ENCODE measurements at places on chromosomes 5 and 9.

GRCh38 chr9:36222449-36222848, 31.7 kb downstream of the CLTA start:
- DNase-seq, result no peak

DNA sequence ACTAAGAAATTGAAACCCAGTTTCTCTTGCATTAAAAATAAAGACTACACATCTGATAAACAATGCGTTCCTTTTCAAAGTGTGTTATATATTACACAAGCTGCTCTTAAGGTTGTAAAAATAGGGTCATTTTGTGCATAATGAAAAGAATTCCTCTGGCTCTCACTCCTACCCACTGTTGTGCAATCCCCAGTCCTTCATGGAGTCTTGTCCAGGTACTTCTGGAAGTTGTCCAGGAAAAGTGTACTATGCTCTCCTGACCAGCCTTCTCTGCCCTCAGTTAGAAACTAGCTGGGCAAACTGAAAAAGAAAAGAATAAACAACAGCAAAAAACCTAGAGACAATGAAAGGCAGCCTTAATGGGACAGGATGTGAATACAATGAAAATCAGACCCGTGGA, 345.5 kb upstream of the PAPPA start:
- DNase-seq, result no peak

DNA sequence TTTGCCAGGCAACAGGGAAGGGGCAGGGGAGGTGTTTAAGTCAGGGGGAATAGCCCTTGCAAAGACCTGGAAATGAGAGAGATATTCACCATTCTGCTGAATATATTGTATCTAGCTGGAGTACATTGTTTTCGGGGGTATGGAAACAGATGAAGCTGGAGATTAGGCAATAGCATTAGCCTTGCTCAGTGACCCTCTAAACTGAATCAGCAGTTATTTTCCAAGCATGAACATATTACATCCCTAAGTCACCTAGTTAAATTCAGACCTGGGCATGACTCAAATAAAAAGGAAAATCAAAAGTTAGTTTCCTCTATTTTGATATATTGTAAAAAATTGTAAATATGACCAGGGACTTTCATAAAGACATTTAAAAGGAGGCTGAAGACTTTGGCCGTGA, 544.6 kb upstream of the TRPC7 start:
- no peak for DNase-seq

GRCh38 chr5:172274951-172275753, 8.4 kb downstream of the UBTD2 start:
- no peak for DNase-seq

DNA sequence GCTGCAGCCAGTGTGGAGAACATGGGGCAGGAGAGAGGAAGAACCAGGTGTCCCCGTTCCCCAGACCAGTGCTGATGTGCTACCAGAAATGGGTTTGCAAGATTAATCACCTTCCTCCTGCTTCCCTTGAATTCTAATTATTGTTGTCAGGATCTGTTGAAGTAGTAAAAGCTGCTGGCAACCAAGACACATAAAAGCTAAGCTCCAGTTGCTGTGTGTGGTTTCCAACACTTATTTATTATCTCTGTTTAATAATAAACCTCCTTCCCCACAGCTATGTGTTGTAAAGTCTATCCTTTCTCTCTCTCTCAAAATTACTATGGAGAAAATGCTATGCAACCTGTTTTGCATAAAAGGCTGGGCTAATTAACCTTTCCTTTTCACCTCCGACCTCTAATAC, 2.3 kb upstream of the RETREG1 start:
- DNase-seq, result no peak

GRCh38 chr5:179610903-179611265, 12.6 kb downstream of the HNRNPH1 start:
- no peak for DNase-seq

DNA sequence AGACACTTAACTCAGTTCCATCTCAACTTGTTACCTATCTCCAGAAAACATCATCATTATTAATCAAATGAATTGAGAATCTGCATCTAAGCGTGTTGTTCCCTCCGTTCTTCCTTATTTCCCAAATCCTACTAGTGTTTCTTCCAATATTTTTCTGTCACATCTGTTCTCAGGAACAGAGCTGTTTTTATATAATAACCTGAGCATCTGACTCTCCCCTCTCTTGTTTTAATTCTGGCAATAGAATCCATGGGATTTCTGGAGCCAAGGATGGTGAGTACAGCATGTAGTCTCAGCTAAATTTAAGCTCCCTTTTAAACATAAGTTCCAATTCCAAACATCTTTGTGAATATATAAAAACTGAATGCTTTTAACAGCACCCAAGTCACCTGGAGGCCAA, 558.3 kb downstream of the DTWD2 start:
- no peak for DNase-seq

- no peak for DNase-seq
Observed at GRCh38 chr9:38018241-38018957, 50.6 kb downstream of the SHB start.

- DNase-seq, result no peak
Observed at GRCh38 chr9:37976714-37977477, 73.0 kb upstream of the SLC25A51 start.

DNA sequence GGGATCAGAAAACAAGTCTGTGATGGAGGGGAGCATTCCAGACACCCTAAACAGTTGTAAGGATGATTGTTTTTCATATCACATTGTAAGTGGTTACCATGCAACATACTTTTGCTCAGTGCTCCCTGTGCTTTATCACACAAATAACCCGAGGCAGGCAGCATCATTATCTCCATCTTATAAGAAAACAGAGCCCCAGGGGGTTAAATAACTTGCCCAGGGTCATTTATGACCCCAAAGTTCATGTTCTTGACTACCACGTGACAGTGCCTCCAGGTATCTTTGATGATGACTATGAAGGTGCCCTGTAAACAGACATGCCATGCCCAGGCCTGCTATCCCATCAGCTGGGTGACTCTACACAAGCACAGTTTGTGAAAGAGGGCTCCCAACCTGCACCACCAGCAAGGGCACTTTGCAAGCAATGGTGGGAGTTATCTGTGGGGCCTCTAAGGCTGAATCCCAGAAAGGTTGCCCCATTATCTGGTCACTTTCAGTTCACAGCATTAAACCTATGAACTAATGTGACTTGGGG, 9.5 kb downstream of the GNPDA1 start:
- DNase-seq, result no peak

DNA sequence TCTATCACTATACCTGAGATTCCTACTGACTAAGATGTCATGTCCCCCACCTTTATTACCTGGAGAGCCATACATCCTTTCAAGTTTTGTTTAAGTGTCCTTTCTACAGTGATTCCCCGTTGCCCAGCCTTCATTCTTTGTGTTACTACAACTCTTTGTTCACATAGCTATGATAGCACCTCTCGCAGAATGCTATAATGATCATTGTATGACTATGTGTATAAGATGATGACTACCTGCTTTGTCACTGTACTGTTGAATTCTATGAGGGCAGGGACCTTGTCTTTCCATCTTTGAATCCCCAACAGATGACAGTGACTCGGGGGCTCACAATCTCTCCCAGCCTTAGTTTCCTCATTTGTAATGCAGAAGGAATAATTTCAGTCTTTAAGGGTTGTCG, 361.2 kb downstream of the NPR3 start:
- no peak for DNase-seq

DNA sequence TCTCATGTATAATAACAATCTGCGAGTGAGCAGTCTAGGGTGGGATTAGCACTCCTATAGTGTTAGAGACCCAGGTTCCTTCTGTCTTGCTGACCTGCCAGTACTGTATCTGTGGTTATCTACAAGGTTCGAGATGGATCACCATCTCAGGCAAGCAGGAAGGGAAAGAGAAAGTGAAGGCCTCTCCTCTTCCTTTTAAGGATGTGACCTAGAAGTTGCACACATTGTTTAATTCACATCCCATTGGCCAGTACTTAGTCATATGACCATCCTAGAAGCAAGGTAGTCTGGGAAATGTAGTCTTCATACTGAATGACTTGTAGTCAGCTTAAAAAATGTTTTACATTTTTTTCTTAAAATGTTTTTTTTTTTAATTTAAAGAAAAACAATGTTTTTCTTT, 168.6 kb downstream of the CARTPT start:
- peak; percentile 74 for DNase-seq

DNA sequence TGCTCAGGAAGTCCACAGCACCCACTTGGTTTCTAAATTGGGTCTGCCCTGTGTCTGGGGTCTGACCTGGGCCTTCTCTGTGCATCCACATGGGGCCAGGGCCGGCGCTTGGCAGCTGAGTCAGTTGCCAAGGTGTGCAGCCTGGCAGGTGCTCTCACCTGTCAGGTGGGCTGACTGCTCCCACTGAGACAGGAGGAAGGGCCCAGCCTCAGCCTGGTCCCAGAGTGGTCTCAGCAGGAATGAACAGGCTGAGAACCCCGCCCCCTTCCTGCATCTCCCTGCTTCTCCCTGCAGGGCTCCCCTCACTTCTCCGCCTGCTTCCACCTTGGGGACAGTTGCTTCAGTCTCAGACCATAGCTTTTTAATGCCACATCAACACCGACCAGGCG, 60.5 kb downstream of the BARX1 start:
- DNase-seq, result peak; percentile 4

DNA sequence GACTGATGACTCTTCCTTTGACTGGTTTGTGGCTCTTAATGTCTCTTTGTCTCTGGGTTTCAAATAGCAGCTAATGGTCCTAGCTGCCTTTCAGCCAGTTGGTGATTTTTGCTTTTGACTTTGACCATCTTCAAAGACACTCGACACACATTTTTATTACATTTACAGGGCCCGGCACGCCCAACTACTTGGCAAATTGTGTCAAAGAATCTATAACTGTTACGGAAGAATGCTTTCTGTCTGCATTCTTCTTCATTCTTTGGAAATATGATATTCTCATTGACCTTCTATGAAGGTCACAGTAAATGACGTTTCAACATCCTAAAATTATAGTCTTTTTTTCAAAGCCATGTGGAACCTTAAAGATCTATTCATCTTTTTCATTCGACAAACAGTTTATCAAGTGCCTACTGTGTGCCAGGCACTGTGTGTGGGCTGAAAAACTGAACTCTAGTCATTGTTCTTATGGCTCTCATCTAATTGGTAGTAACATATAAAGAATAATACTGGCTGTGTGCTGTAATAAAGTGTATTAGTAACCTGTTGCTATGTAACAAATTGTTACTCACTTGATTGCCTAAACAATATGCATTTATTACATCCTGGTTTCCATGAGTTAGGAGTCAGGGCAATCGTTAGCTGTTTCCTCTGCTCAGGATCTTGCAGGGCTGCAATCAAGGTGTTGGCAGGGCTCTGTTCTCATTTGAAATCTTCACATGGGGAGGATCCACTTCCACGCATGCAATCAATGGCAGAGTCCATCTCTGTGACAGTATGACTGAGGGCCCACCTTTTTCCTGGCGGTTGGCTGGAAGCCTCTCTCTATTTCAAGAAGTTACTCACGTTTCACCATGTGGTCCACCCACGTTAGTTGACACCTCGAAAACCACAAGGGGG, 7.0 kb upstream of the WHRN start:
- no peak for DNase-seq

DNA sequence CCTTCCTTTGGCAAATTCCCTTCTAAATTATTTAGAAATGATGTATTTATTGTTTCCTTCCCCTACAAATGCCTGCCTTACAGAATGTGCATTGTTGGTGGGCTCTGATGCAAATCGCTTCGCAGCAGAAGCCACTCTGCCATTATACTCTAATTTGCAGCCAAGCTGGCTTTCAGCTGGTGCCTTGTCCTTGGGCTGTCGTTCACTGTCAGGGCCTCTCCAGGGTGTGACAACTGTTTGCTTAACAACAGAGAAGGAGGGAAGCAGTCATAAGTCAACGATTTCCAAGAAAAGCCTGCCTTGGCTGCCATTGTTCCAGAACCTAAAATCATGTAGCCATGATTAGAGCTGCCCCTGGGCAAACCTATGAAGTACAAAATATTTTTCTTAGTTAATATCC, 260.1 kb upstream of the RGMB start:
- DNase-seq, result no peak

GRCh38 chr9:83274787-83275186, 211.8 kb upstream of the RASEF start:
- DNase-seq, result no peak

DNA sequence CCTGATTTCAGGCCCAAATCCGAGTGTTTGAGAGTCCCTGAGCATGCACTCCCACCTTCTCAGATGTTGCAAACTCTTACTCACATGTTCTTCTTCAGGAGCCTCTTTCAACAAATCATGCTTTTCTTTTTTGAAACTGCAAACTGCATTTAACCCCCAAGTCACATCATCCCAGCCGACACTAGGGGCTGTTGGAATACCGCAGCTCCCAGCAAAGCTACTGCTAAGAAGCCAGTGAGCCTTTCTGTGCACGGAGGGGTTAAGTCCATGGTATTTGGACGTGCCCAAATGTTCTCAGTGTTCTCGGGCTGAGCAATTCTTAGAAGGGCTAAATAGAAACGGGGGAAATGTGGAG, 282.9 kb downstream of the NFIB start:
- DNase-seq, result no peak

DNA sequence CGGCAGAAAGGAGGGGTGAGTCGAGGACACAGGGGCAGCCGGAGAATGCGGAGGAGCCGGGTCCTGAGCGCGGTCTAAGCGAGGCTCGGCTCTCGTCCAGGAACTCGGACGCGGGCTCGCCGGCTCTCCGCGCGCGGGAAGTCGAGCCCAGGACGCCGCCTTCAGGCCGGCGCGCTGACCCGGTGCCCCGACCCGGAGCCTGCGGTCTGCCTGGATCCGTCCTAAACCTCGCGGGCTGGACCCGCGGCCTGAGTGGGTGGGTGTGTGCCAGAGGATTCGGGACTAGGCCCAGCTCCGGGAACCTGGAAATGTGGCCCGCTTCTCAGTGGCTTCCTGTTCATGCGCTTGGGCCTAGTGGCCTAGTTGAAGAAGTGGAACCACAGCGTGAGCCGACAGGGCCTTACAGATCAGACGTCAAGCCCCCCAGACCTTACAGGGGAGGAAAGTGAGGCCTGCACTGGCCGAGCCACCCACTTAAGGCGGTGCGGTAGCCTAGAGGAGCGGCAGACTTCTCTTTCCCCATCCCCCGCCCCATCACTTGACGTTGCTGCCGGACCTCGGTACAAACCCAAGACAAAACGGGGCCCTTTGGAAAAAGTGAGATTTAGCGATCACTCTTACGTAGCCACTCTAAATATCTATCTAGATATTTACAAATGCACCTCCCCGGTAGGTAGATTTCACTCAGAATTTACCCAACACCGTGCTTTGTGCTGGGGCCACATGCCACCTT, 1.2 kb downstream of the CDKN2B-AS1 start:
- DNase-seq, result peak; percentile 44

DNA sequence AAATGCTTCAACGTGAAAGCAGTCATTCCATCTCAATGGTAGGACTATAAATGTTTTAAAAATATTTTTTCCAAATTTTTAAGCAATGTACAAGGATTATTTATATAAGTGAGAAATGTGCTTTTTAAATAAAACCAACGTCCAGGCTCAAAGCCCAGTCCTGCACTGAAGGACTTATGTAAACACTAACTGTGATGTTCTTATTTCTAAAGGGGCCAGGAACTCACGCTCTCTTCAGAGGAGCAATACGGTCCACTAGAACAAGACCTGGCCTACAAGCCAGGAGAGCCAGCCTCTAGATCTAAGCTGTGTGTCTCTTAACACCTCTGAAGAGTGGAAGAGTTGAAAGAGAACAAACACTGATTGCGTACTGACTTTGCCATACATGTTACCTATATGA, 12.1 kb downstream of the TTLL11 start:
- DNase-seq, result no peak
